ENCODE measurements at places on chromosomes 1 and 21. TPM values are rescaled to one million over a fixed set of nuclear protein-coding genes. Genes with fewer than 3 reads are reported as not detected.

KRTCAP2 gene
- total RNA-seq: 151 TPM

NCMAP gene
- total RNA-seq: not detected

MROH9 gene
- total RNA-seq: not detected

NOL9 gene
- total RNA-seq: 49.5 TPM

DNA sequence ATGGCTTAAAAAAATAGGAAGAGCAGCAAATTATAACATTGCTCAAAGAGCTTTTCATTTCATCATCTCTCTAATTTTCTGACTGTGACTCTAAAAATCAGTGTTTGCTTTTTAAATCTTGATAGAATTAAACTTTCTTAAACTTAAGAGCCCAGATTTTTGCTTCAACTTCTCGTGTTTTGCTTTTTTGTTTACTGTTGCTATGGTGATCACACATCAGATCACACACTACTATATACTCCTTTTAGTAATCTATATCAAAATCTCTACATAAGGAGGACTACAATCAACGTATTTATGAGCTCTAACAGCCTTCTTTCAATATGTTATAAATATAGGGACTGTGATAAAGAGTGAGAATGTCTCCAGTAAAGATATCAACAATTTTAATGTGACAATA is 537.3 kb downstream of the KCNT2 start:
- DNase-seq: no peak
